ENCODE measurements at places on chromosomes 4 and X. TPM values are rescaled to one million over a fixed set of nuclear protein-coding genes. Genes with fewer than 3 reads are reported as not detected.

GRCh38 chrX:17039826-17040225 lies 93.4 kb downstream of the REPS2 start:
- no peak for DNase-seq
- H3K4me3 ChIP-seq: no peak overlapping the region
- H3K27me3 ChIP-seq: no peaks in the 10 kb centered on the region
- H3K4me1 ChIP-seq: no peaks in the 10 kb centered on the region
- no peak overlapping the region for H3K27ac ChIP-seq
- no peaks in the 10 kb centered on the region for H3K36me3 ChIP-seq

DNA sequence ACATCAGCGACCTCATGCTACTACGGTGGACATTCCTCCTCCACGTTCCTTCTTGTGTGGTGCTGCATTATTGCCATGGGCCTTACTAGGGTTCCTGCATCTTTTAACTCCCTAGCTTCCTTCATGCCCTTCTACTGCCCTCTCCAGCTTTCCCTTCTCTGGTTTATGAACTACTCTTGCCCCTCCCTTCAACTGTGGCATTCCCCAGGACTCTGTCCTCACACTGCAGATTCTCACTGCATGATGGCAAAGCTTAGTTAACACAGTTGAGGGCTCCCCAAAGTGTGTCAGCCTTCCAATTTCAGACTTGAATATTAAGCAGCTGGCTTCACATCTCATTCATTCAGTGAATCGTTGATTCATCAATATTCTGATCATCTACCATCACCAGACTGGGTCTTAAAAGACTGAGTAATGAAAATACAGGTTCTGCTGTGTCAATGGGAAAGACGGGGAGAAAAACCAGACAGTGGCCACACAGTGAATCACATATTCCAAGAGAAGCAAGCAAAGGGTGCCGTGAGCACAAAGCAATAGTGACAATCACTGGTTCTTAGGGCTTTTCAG lies 53.0 kb downstream of the ZFX start:
- no peaks in the 10 kb centered on the region for H3K36me3 ChIP-seq
- no peak overlapping the region for H3K27ac ChIP-seq
- no peaks in the 10 kb centered on the region for H3K4me1 ChIP-seq
- no peak for DNase-seq
- H3K4me3 ChIP-seq: no peak overlapping the region

- DNase-seq: no peak
- H3K4me1 ChIP-seq: no peaks in the 10 kb centered on the region
- no peak overlapping the region for H3K4me3 ChIP-seq
- no peaks in the 10 kb centered on the region for H3K27me3 ChIP-seq
Observed at GRCh38 chr4:130486841-130487240, 1390.9 kb downstream of the C4orf33 start.

GRCh38 chrX:150063674-150064073 lies 125.4 kb upstream of the EOLA2 start:
- no peak for DNase-seq
- H3K27ac ChIP-seq: no peak overlapping the region
- H3K27me3 ChIP-seq: no peaks in the 10 kb centered on the region
- H3K4me3 ChIP-seq: no peak overlapping the region
- no peaks in the 10 kb centered on the region for H3K36me3 ChIP-seq
- no peaks in the 10 kb centered on the region for H3K4me1 ChIP-seq

GRCh38 chrX:24334461-24334860 lies 20.6 kb upstream of the SUPT20HL2 start:
- DNase-seq: no peak
- H3K27ac ChIP-seq: no peak overlapping the region
- H3K27me3 ChIP-seq: no peaks in the 10 kb centered on the region
- H3K4me1 ChIP-seq: no peaks in the 10 kb centered on the region
- H3K36me3 ChIP-seq: no peaks in the 10 kb centered on the region

The GAGE12F gene
- not detected for total RNA-seq

The LRP2BP gene
- 1.7 TPM for total RNA-seq
